ENCODE measurements at places on chromosomes 1 and 21.

DNA sequence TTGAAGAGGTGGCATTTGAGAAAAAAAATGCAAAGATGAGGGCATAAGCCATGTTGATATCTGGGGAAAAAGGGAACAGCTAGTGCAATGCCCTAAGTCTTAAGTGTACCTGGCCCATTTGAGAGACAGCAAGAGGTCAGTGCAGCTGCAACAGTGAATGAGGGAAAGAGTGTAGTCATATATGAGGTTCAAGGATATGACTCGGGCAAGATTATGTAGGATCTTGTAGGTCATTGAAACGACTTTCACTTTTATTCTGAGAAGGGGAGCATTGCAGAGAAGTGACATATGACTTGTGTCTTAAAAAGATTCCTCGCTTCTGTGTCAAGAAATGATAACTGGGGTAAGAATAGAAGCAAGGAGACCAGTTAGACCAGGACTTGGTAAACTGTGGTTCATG, 31.0 kb downstream of the NTMT2 start:
- DNase-seq, result no peak

- no peak for DNase-seq
Measured at GRCh38 chr1:42838482-42839190, 7.8 kb upstream of the ZNF691 start.

DNA sequence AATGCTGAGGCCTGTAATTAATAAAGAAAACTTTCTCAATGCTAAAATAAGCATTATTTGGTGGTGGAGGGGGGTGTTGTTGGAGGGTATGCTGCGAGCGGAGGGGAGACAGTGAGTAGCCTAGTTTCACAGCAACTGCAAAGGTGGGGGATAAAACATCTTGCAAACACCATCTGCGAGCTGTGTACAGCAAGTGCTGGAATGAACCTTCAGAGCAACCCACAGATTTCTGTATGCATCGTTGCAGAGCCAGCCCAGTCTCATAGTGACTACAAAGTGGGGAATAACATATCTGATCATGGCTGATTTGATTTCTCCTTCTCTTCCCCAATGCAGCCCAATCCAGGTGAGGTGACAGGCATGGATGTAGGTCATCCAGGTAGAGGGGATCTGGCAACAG, 80.7 kb upstream of the COG2 start:
- DNase-seq, result no peak

- no peak for DNase-seq
Measured at GRCh38 chr1:181981821-181982220, 79.7 kb downstream of the ZNF648 start.

DNA sequence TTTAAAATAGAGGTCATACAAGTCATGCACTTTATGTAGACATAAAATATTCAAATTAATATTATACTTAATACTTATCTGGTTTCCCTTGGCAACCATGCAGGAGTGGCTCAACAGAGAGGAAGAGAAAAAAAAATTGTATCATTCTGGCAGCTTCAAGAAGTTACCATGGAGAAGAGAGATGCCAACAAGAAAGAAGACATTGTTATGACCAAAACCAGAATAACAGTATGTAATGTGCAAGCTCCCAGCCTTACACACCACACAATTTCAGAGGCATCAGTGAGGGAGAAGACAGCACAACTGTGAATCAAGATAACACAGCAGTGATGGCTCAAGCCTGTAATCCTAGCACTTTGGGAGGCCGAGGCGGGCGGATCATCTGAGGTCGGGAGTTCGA, 49.1 kb upstream of the RCOR3 start:
- DNase-seq, result no peak

DNA sequence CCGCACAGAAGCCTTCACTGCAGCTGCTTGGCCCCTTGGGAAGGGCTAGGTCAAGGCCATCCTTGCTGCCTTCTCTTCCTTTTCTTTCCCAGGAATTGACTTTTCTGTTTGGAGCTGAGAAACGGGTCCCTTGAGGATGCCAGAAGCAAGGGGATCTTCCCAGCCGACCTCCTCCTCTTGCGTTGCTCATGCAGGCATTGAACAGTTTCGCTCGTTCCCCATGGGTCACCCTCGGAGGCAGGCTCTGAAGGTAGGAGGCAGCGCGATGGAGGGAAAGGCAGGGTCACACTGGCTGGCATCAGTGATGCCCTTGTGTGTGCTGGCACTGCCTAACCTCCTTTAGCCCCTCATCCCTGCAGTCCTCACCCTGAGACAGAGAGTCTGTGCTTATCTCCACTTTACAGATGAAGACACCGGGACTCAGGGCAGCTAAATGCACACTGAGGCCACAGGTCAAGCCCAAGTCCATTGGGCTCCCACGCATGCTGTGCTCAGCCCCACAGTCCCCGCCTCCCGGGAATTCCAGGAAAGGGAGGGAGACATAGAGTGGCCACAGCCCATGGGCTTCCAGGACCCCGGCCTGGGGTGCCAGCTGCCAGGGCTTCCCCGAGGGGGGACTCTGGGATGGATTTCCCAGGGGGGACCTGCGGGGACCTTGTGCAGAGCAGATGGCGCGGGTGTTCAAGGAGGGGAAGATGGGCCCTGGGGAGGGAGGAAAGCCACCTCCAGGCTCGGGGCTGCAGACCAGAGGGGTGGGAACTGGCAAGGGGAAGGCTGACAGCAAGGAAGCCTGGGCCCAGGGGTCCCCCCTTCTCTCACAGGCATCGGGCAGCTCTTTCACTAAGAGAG, 90.2 kb downstream of the SPSB1 start:
- no peak for DNase-seq

DNA sequence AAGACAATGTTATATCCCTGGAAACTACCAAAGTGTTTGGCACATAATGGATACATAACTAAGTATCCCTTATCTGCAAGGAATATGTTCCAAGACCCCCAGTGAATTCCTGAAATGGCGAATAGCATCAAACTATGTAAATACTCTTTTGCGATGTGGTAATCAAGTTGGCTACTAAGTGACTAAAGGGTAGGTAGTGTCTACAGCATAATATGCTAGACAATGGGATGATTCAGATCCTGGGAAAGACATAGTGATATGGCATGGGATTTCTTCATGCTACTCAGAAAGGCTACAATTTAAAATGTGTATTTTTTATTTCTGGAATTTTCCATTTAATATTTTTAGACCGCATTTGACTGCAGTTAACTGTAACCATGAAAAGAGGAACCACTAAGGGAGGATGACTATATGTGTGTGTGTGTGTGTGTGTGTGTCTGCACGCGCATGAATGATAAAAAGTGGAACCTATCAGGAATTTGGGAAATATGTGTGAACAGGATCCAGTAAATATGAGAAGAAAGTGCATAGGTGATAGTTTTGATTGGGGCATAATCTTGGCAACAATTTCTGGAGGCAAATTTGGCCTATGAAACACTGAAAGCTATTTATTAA, 1899.9 kb downstream of the NCAM2 start:
- DNase-seq, result no peak

- no peak for DNase-seq
Measured at GRCh38 chr1:58785442-58786058, 1.7 kb upstream of the JUN start.

DNA sequence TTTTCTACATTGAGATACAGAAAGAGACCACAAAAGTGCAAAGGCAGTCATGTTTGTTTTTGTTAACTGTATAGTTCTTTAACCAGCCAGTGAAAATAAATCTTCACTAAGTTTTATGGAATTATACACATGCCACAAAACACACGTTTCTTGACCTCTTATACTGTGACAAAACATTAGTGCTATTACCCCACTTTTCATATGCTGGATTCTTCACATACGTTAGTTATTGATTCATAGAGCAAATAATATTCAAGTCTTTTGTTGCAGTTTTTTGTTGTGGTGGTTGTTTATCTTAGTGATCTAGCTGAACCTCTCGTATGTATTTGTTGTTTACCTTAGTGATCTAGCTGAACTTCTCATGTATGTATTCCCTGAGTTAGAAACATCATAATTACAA, 28.0 kb downstream of the LYPLAL1 start:
- DNase-seq, result no peak

DNA sequence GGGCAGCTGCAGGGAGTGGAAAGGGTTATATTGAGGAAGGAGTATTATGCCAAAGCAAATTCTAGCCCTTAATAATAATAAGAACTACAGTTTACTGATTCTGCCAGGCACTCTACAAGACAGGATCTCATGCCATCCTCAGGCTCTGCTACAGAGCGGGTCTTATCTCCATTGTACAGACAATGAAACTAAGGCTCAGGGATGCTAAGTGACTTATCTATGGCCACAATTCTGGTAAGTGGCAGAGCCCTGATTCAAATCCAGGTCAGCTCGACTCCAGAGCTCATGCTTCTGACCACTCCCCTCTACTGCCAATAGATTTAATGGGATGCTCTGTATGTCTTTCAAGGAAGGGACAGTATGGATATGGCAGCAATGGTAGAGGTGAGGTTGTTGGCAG, 146.1 kb upstream of the CD34 start:
- no peak for DNase-seq

- DNase-seq, result no peak
Measured at GRCh38 chr21:45050345-45050796, 24.0 kb upstream of the ADARB1 start.

DNA sequence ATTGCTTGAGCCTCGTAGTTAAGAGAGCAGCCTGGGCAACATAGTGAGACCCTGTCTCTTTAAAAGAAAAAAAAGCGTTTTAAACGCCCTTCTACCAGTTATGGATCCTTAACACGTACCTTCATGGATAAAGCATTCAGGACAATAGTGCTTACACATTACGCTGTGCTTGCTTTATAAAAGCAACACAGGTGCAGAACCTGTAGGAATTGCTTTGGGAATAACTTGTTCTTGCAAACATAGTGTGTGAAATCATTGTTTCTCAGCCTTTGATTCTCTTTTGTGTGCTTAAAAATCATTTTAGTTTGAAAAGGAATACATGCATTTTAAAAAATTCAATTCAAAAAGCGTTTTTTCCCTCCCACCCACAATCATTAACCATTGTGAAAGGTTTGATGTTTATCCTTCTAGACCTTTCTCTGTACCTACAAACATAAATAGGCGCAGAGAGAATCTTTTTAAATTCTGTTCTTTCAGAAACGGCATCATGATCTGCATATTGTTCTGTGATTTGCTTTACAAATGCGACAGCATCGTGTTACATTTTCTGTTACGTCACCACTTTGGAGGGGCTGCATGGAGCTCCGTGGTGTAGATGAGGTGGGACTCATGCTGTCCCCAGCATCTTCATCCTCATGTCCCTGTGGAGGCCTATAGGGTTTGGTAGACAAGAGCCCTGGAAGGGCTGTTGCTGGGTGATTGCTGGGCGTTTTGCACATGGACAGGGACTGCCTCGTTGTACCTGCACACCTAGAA, 54.6 kb downstream of the SPSB1 start:
- DNase-seq, result no peak

DNA sequence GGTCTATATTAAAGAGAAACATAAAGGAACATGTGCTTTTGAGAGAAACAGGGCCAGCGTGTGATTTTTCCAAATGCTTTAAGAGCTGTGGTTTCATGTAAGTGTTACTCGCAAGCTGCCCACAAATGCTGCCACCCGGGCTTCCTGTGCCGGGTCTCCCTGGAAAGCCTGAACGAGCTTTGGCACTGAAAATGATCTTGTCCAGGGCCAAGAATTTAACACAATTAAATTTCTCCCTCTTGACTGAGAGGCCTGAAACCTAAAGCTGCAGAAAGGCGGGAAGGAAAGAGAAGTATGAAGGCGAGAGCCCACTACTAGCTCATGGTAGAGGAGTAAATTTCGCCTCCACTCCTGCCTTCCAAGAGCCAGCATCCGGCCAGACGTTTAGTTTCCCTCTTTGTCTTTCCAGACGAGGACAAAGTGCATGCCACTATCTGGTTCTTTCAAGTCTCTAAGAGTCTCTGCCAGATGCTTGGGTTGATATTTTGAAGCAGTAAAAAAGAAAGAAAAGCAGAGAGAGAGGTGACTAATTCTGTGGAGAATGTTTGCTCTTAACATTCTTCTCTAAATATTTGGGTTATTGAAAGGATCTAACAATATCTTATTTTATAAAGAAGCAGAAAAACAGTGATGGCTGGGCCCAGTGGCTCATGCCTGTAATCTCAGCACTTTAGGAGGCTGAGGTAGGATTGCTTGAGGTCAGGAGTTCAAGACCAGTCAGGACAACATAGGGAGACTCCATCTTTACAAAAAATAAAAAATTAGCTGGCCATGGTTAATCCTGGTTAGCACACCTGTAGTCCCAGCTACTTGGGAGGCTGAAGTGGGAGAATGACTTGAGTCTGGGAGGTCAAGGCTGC, 100.0 kb upstream of the HNRNPU start:
- no peak for DNase-seq

DNA sequence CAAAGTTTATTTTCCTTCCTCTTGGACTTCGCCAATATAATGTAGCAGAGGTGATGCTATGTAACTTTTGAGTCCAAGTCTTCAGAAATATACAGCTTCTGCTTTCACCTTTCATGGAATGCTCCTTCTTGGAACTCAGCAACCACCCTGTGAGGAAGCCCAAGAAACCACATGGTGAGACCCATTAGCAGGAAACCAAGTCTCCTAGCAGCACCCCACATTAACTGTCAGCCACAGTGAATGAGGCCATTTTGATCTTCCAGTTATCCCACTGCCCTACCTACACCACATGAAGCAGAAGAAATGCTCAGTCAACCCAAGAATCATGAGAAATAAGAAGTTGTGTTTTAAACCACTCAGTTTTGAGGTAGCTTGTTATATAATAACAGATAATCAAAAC, 58.2 kb downstream of the PAPPA2 start:
- DNase-seq, result no peak

DNA sequence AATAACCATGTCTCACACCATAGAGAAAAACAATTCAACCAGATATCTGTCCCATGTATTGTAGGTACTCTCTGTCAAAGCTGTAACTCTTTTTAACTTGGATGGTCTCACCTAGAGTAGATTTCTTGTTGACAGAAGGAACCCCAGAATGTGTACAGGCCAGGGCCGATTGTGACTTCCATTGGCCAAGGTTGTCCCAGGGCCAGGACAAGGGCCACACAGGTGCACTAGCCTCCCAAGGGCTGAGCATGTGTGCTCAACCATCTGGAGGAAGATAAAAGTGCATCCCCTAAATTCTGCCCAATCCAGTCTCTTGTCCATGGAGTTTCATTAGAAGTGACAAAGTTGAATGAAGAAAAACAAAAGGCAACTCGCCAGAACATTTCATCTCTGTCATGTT, 51.8 kb downstream of the SETD4 start:
- no peak for DNase-seq

DNA sequence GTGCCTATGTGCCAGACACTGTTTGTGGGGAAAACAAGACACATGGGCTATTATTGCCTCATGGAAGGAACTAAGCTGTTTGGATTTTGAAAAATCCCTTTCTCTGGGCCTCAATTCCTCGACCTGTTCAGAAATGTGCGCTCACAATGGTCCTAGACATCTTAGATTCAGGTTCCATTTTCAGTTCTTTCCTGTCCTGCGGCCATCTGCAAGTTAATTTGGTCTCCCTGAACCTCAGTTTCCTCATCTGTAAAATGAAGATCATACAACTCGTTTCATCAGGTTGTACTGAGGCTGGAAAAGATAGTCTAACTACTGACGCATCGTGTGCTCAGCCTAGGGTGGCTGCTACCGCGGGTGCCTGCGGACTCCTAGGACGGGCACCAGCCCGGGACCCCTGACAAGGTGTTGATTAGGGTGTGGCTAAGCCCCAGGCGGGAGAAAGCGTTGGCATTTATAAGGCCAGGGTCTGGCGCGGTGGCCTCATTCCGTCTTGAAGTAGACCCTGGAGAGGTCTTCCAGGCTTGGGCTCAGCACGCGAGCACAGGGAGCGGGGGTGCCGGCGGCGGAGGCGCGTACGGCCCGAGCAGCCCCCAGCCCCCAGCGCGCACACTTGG, 493 bp upstream of the ELOA start:
- no peak for DNase-seq
